Right atrium auricular region (tissue), 2 donors: ENCODE measurements at places on chromosomes 7 and 10.

DNA sequence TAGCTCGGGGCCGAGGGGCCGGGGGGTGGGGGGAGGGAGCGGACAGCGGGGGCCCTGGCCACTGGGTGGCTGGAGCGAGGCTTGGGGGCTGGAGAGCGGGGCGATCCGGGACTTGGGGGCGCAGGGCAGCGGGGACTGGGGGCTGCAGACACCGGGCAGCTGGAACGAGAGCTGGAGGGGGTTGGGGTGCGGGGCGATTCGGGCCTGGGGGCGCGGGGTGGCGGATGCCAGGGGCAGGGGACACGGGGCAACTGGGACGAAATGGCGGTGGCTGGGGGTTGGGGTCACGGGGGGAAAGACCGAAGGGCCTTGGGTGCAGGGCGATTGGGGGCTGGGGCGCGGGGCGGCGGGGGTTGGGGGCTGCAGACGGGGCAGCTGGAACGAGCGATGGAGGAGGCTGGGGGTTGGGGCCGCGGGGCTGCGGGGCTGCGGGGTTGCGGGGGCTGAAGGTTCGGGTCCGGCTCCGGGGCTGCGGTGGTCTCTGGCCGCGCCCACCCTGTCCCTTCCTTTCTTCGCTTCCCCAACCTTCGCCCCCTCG lies 590 bp downstream of the COL26A1 start:
- H3K36me3 ChIP-seq: no peaks in the 10 kb centered on the region
- H3K27ac ChIP-seq: no peak overlapping the region
- peaks cover 17% of the 10 kb centered on the region for H3K4me1 ChIP-seq
- no peaks in the 10 kb centered on the region for H3K27me3 ChIP-seq
- H3K4me3 ChIP-seq: peak overlapping the region; percentile 33

DNA sequence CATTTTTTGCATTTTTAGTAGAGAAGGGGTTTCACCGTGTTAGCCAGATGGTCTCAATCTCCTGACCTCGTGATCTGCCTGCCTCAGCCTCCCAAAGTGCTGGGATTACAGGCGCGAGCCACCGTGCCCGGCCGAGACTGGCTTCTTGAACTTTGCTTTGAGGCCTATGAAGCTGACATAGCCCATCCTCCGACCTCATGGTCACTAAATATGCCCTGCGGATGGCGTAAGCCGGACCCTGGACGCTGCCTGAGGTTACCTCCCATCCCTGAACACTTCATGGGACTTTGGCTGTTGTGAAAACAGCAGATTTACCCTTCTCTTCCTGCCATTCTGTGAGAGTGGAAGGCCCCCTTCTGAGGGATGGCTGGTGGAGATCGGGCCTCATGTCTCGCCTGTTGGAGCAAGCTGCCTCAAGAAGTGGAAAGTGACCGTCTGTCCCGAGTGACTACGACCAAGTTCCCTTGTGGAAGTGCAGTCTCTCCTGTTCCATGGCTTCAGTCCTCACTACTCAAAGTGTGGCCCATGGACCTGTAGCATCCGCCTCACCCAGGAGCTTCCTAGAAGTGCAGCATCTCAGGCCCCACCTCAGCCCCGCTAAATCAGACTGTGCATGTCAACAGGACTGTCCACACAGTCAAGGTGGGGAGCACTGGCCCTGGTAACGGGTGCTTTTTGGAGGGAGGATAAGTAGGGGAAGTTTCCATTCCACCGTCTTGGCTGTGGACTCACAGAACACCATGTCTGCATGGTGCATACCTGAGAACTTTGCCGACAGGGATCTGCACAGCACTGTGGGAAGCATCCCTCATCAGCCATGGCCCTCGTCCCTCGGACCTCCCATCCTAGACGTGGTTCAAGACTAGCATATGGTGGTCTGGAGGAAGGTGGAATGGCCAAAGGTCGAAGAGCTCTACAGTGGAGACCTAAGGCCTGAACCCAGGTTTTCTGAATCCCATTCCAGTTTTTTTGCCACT lies 210.5 kb upstream of the SHH start:
- H3K27me3 ChIP-seq: no peaks in the 10 kb centered on the region
- no peak overlapping the region for H3K4me3 ChIP-seq
- no peaks in the 10 kb centered on the region for H3K36me3 ChIP-seq

DNA sequence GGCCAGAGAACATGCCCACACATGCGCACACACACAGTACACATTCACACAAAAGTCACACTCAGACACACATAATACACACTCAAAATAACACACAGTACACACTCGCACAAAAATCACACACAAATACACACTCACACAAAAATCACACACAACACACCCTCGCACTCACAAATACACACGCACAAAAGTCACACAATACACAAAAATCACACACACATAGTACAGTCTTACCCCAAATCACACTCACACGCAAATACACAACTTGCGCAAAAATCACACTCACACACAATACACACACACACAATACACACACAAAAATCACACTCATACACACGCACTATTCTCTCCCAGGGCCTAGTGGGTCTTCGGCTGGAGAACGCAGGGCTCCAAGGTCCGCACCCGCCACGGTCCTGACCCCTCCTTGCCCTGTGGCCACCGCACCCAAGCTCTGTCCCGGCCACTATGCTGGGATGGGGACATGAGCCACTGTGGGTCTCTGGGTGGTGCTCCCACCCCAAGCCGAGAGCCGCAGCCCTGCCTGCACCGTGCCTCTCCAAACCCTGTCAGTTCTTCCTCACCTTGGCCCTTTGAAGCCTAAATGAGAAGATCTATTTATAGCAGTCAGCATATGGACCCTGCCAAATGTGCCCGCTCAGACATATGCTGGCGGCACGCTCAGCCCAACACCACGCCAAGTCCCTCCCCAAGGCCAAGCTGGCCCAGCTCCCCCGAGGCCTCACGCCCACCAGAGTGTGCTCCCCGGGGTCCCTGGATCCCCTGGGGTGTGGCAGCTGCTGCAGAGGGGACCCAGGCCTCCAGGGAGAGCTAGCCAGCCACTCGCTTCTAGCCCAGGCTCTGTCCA lies 55.9 kb downstream of the ELFN1 start:
- peaks cover 3% of the 10 kb centered on the region for H3K36me3 ChIP-seq
- H3K27me3 ChIP-seq: no peaks in the 10 kb centered on the region
- DNase-seq: no peak
- H3K4me1 ChIP-seq: peaks cover 21% of the 10 kb centered on the region

DNA sequence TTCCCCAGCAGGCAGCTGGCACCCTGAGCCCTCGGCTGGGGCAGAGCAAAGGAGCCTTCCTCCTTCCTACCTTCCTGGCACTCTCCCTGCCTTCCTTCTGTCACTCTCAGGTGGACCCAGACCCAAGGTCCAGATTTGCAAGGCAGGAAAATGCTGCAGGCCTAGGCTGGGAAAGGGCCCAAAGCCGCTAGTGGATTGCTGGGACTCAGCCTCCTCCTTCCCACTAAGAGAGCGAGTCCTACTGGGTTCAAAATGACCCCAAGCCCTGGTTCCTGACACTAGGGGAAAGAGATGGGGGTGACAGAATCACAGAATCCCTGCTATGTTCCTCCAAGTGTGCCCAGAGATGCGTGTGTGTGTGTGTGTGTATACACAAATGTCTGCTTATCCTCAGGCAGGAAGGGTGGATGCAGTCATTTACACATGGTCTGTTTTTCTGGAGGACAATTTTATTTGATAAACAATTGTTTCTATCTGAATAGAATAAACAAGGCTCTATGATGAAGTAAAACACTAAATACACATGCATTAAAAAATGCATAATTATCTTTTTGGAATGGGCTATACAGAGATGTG lies 1.3 kb upstream of the PLAU start:
- H3K4me3 ChIP-seq: no peak overlapping the region
- H3K36me3 ChIP-seq: no peaks in the 10 kb centered on the region
